T-cell (primary cell): ENCODE measurements at places on chromosomes 2 and 18. TPM values are rescaled to one million over a fixed set of nuclear protein-coding genes. Genes with fewer than 3 reads are reported as not detected.

DNA sequence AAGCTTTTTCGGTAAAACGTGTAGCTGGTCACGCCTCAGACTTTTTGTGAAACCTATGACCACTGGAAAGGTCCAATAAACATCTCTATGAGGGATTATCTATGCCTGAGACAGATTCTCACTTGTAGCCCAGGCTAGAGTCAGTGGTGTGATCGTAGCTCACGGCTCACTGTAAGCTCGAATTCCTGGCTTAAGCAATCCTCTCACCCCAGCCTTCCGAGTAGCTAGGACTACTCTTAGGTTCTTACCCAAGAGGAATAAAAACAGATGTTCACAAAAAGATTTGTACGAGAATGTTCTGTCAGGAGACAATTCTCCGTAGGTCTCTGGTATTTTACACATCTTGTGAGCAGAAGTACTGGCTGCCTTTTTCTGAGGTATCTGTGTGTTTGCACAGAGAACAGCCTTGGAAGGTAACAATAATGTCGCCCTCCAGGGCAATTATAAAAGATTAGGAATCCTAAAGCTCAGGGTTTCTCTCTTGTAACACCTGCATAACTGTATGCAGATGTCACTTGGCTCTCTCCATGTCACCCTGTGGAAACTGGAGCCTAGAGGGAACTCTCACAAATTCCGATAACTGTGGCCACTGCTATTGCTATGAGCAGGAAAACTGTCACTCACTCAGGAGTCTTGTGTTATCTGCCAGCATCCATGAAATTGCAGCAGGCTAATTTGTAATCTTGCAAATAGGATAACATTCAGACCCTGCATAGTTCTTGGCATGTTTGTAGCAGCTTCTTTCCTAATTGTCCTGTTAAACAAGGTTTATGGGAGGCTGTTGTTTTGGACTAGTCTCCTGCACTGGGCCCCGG is 25.5 kb upstream of the RALBP1 start:
- no peak for DNase-seq

SALL3 gene
- 0.07 TPM for total RNA-seq

- peak; percentile 27 for DNase-seq
Measured at GRCh38 chr2:101251844-101252407, 760 bp upstream of the CNOT11 start.

- no peak for DNase-seq
Measured at GRCh38 chr2:165985120-165985519, 31.5 kb upstream of the TTC21B start.

ERMN gene
- 12.8 TPM for total RNA-seq

GRCh38 chr2:230984393-230985220 is 11.3 kb upstream of the SPATA3 start:
- DNase-seq = no peak

DNA sequence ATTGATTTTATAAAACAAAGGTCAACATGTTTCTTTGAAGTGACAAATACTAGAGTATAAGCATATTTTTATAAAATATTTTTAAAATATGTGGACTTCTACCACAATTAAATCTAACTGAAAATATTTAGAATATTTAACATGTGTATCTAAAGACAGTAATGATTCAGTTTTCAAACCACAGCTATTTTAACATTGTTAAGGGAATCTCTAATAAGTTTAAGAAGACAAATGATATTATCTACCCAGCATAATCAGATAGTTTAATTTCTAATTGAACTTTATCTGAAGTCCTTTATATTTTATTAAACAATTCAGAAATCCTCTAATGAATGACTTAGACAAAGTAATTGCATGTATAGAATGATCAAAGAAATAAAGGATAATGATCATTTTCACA is 96.2 kb downstream of the VWC2L start:
- no peak for DNase-seq

- no peak for DNase-seq
Measured at GRCh38 chr2:47354013-47354847, 48.7 kb upstream of the MSH2 start.

GRCh38 chr2:2926009-2926857 is 451.4 kb downstream of the EIPR1 start:
- DNase-seq = no peak

DNA sequence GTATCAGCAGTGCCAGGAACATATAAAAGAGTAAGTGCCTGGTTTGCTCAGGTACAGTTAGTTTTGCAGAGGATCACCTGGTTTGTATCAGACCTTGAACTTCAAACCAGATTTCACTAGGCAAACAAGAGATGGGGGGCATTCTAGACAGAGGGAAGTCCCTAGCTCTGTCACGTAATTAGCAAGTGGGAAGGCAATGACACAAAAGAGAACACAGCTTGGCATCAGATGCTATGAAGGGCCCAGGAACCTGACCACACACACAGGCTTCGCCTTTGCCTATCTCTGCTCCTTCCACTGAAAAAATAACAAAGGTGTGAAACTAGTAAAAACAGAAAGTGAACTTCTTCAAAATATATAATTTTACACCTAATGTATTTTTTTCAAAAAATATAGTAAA is 62.6 kb downstream of the CERKL start:
- no peak for DNase-seq

ALPP gene
- not detected for total RNA-seq

DNA sequence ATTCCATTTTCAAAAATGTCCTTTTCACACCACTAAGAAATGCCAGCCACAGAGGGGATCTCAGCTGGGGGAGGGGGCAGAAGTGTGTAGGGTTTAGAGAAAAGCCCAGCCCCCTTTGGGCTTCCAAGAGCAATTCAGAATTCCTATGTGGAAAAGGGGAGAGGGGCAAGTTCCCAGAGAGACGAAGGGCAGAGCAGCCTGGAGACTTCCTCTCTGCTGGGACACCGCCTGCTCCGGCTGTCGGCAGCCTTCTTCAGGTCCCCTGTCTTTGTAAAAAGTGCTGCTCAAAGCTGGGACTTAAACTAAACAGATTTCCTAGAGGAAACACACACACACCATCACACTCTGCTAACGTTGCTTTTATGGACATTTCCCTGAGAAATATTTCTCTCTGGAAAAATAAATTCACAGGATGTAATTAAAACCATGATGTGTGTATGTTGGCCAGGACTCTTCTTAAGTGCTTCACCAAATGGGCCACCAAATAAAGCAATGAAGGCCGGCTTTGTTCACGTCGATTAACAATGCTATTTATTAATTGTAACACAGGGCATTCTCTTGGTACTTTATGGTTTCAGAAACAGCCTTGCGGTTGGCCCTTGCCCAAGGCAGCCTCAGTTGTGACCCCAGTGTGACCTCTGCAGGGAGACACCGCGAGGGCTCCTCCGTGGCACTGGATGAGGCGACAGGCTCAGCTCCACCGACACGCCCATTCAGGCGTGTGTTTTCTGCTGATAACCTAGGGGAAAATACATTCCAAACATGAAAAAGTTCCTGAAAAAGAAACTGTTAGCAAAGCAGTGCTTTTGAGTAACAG is 5.6 kb upstream of the ASB1 start:
- no peak for DNase-seq

CHRNG gene
- total RNA-seq = not detected
